ENCODE measurements at places on chromosomes 3 and 15. TPM values are rescaled to one million over a fixed set of nuclear protein-coding genes. Genes with fewer than 3 reads are reported as not detected.

- no peak for DNase-seq
These were observed 835.0 kb downstream of the TBL1XR1 start for GRCh38 chr3:176362191-176362731.

GRCh38 chr15:55499151-55499550, 8.9 kb downstream of the DNAAF4 start:
- DNase-seq = no peak

DNA sequence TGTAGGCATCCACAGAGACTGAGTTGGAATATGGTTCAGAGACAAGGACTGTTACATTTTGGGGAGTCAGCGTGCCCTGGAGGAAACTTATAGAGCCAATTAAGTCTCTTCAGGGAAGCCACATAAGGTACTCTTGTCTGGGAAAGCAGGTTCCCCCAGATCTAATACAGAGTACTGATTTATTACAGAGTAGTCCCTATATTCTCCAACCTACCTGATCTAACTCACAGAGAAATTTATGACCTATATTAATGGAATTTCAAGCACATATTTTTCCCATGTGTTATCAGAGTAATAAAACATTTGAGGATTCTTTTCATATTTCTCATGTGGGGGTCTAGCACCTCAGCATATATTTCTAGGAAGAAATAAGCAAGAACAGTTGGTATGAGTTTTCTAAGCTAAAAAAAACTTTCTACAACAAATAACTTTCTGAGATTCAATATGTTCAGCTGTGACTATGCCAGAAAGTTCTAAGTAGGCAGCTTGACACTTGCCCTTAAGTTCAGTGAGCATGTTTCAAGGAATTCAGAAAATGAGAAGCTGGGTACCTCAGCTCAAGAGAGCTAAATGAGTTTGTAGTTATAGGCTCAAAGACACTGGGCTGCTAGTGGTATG, 75.3 kb upstream of the COL8A1 start:
- DNase-seq = no peak

GRCh38 chr3:141052201-141053069, 1.3 kb downstream of the SPSB4 start:
- no peak for DNase-seq

DNA sequence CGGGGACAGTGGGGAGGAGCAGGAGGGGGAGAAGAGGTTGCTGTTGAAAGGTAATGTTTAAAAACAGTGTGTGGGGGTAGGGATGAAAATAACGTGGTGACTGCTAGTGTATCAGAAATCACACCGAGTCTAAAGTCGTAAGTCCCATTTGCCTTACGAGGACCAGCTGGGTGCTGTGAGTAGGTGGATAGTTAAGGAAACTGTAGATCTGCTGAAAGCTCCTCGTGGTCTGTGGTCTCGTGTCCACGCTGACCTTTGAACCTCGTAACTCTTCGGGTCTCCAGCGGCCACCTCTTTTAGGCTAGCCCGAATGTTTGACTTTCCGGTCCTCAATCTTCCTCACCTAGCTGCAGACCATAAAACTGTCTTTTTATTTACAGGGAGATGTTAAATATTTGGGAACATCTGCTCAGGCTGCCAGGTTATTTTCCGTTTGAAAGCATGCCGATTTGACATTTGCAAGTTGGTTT, 29.3 kb upstream of the ST3GAL6 start:
- DNase-seq = no peak

GRCh38 chr15:83610901-83611685, 42.8 kb upstream of the ADAMTSL3 start:
- no peak for DNase-seq

DNA sequence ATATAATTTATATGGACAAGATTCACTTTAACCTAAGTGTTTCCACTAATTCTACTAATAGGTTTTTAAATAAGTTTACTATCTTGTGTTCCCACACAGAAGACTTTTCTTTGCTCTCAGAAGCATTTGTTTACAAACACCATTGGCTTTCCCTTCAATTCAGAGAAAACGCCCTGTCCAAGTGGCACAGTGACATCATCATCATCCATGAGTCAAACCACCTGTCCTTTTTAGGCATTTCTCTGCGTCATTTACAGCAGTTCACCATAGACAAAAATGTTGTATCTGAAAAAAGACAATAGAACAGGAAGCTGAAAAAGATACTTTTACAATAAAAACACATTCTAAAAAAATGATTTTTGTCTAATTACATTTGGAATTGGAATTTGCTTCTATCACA, 9.3 kb upstream of the BCL2L10 start:
- DNase-seq = no peak

DNA sequence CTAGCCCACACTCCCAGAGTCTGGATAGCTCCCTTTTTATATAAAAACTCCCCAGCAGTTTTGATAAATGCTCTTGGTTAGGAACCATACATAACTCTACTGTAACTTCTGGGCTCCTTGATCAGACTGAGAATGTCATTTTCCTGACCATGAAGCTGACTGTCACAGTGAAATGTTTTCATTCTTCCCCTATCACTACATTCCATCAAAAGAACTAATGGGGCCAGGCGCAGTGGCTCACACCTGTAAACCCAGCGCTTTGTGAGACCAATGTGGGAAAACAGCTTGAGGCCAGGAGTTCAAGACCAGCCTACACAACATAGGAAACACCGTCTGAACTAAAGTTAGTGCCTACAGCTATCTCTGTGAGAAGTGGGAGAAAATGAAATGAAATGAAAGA, 72.8 kb upstream of the MYO5C start:
- DNase-seq = no peak

GRCh38 chr3:168828943-168829342, 733.2 kb upstream of the GOLIM4 start:
- no peak for DNase-seq

GRCh38 chr15:74227968-74228722, 8.0 kb upstream of the CCDC33 start:
- no peak for DNase-seq

GRCh38 chr3:15651396-15651795, 49.9 kb downstream of the BTD start:
- DNase-seq = no peak

- DNase-seq = no peak
These were observed 231.5 kb downstream of the SV2B start for GRCh38 chr15:91331581-91331980.

DNA sequence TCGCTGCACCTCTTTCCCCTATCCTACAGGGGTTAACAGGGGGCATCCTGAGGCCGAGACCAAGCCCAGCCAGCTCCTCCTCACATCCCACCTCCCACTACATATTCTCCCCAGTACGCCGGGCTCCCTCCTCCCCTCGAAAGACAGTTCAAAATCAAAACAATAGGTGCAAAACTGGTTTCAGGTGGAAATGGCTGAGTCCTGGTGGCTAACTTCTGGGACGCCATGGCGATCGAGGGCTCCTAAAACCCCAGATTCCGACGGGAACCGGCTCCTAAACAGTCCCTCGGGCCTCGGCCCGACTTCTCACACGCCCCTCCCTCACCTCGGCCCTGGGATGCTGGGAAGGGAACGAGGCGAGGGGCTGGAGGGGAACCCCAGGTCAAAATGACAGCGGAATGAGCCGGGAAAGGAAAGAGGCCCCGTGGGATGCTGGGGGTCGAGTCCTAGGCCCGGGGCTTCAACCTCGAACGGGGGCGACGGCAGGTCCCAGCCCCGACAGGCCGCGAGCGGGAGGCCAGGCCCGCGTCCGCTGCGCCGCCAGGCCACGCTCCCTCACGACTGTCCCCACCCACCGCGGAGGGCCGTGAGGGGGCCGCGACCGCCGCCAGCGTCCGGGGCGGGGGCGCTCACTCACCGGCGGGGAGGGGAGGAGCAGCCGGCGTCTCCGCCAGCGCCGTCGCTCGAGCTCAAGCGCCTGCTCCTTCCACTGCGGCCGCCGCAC, 492 bp downstream of the TMCC1 start:
- no peak for DNase-seq

- no peak for DNase-seq
These were observed 207.1 kb downstream of the TBC1D2B start for GRCh38 chr15:77870195-77871065.

DNA sequence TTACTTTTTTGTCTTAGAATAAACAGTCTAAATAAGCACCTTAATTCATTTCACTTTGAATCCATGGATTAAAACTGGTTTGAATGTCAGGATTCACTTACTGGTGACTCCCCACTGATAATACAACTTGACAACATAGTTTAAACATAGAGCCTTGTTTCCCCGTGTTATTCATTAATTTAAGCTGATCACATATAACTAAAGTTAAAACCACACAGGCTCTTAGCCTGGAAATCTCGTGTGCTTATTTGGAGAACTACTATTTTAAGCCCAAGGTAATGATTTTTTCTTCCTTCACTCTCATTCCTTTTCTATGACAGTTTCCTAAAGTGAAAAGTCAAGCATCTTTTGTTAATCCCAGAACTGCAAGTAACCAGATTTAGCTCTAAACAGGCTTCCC, 64.2 kb downstream of the HACD2 start:
- no peak for DNase-seq

DNA sequence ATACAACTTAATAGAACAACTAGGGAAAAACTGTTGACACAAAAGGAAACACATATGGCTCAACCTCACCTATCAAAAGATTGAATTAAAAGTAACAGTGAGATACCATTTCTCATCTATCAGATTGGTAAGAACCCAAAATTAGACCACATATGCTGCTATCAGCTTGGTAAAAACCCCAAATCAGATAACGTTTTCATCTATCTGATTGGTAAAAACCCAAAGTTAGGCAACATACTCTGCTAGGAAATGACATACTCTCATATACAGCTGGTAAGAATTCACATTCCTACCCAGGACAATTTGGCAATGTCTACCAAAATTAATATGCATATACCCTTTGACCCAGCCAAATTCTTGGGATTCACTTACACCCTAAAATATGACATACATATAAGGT, 26.3 kb downstream of the NRG4 start:
- DNase-seq = no peak

- DNase-seq = no peak
These were observed 68.0 kb downstream of the ATP11B start for GRCh38 chr3:182861348-182861747.

GRCh38 chr3:53166781-53167291, 5.8 kb downstream of the PRKCD start:
- DNase-seq = no peak

- no peak for DNase-seq
These were observed 15.8 kb downstream of the SOX2 start for GRCh38 chr3:181727341-181728032.

The PBRM1 gene
- polyA plus RNA-seq = 16.5 TPM

The ITIH4 gene
- polyA plus RNA-seq = 0.49 TPM

The GNAT1 gene
- polyA plus RNA-seq = not detected

The GOLGA6L10 gene
- 0.44 TPM for polyA plus RNA-seq

The PP2D1 gene
- not detected for polyA plus RNA-seq

The ANKRD34C gene
- not detected for polyA plus RNA-seq
